ENCODE measurements at places on chromosomes 13 and 19. TPM values are rescaled to one million over a fixed set of nuclear protein-coding genes. Genes with fewer than 3 reads are reported as not detected.

The TM9SF2 gene
- total RNA-seq = 60.6 TPM

The CYP2A7 gene
- total RNA-seq = not detected

The POGLUT2 gene
- total RNA-seq = 3.9 TPM

- H3K27me3 ChIP-seq = no peaks in the 10 kb centered on the region
- peak overlapping the region; percentile 86 for H3K4me3 ChIP-seq
- peak; percentile 63 for DNase-seq
- H3K36me3 ChIP-seq = peaks cover 7% of the 10 kb centered on the region
- H3K27ac ChIP-seq = peak overlapping the region; percentile 97
Measured at GRCh38 chr19:12668932-12669269, 2.3 kb downstream of the WDR83 start.

GRCh38 chr19:2273356-2274184 lies 8.4 kb downstream of the PEAK3 start:
- H3K27me3 ChIP-seq = no peaks in the 10 kb centered on the region
- peaks cover 38% of the 10 kb centered on the region for H3K36me3 ChIP-seq
- no peak overlapping the region for H3K4me3 ChIP-seq
- DNase-seq = peak; percentile 72

- H3K4me1 ChIP-seq = no peaks in the 10 kb centered on the region
- peaks cover 10% of the 10 kb centered on the region for H3K27me3 ChIP-seq
- no peak for DNase-seq
- H3K27ac ChIP-seq = peak overlapping the region; percentile 98
- peak overlapping the region; percentile 91 for H3K4me3 ChIP-seq
Measured at GRCh38 chr13:50126993-50127725, 111.9 kb downstream of the KCNRG start.

- H3K4me3 ChIP-seq = no peak overlapping the region
- no peaks in the 10 kb centered on the region for H3K27me3 ChIP-seq
- no peak overlapping the region for H3K27ac ChIP-seq
Measured at GRCh38 chr13:46845146-46845545, 48.2 kb upstream of the ESD start.

DNA sequence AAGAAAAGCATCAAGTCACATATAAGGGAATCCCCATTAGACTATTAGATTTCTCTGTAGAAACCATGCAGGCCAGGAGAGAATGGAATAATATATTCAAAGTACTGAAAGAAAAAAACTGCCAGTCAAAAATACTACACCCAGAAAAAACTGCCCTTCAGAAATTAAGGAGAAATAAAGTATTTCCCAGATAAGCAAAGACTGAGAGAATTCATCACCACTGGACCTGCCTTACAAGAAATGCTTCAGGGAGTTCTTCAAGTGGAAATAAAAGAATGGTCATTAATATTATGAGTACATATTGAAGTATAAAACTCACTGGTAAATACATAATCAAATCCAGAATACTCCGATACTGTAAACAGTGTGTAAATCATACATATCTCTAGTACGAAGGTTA lies 35.9 kb downstream of the VWA8 start:
- no peak overlapping the region for H3K27ac ChIP-seq
- no peak overlapping the region for H3K4me3 ChIP-seq
- H3K36me3 ChIP-seq = no peaks in the 10 kb centered on the region
- no peaks in the 10 kb centered on the region for H3K27me3 ChIP-seq
- no peaks in the 10 kb centered on the region for H3K4me1 ChIP-seq

DNA sequence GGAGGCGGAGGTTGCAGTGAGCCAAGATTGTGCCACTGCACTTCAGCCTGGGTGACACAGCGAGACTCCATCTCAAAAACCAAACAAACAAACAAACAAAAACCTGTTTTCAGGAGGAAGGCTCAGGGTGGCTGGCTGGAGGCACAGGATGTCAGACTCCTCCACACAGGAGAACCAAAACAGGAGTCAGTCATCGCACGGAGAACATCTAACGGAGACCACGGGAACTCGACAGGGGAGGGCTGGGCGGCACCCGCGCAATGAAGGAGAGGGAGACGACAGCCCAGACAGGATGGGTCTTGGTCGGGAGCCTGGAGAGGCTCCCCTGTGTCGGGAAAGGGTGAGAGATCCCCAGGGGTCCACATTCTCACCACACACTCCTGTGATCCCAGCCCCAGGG lies 20.8 kb upstream of the SLC7A9 start:
- H3K4me1 ChIP-seq = no peaks in the 10 kb centered on the region
- DNase-seq = no peak
- H3K27ac ChIP-seq = no peak overlapping the region
- H3K4me3 ChIP-seq = no peak overlapping the region

GRCh38 chr19:30323904-30324303 lies 48.3 kb upstream of the ZNF536 start:
- H3K27ac ChIP-seq = no peak overlapping the region
- H3K36me3 ChIP-seq = no peaks in the 10 kb centered on the region
- H3K4me1 ChIP-seq = peaks cover 10% of the 10 kb centered on the region

DNA sequence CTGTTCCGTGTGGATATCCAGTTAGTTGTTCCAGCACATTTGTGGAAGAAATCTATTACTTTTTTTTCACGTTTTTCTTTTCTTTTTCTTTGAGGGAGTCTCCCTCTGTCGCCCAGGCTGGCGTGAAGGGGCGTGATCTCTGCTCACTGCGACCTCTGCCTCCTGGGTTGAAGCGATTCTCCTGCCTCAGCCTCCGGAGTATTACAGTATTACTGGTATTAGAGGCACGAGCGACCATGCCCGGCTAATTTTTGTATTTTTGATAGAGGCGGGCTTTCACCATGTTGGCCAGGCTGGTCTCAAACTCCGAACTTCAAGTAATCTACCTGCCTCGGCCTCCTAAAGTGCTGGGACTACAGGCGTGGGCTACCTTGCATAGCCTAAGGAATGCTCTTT lies 43.6 kb downstream of the ZNF611 start:
- H3K4me3 ChIP-seq = peak overlapping the region; percentile 51
- H3K36me3 ChIP-seq = no peaks in the 10 kb centered on the region
- peak overlapping the region; percentile 91 for H3K27ac ChIP-seq

DNA sequence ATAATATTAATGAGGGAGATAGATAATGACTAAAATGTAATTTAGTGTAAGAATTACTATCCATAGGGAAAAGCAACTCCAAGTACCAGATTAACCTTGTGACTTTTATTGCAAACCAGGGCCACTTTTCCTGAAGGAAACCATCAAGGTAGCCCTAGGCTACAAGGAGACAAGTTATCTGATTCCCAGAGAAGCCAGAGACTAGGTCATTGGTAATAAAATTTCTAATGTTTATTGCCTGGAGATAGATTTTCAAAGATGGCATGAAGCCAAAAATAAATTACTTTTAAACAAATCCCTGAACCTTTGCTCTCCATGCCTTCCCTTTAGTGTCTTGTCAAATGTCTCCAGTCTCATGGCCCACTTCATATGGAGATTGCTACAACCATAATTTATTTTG lies 610.1 kb upstream of the SLC10A2 start:
- no peak overlapping the region for H3K27ac ChIP-seq
- no peaks in the 10 kb centered on the region for H3K36me3 ChIP-seq
- no peak for DNase-seq
- H3K4me3 ChIP-seq = no peak overlapping the region
- no peaks in the 10 kb centered on the region for H3K4me1 ChIP-seq

GRCh38 chr13:31556376-31556775 lies 182.9 kb upstream of the RXFP2 start:
- H3K27me3 ChIP-seq = no peaks in the 10 kb centered on the region
- DNase-seq = no peak
- H3K4me3 ChIP-seq = no peak overlapping the region
- no peak overlapping the region for H3K27ac ChIP-seq
- no peaks in the 10 kb centered on the region for H3K36me3 ChIP-seq

DNA sequence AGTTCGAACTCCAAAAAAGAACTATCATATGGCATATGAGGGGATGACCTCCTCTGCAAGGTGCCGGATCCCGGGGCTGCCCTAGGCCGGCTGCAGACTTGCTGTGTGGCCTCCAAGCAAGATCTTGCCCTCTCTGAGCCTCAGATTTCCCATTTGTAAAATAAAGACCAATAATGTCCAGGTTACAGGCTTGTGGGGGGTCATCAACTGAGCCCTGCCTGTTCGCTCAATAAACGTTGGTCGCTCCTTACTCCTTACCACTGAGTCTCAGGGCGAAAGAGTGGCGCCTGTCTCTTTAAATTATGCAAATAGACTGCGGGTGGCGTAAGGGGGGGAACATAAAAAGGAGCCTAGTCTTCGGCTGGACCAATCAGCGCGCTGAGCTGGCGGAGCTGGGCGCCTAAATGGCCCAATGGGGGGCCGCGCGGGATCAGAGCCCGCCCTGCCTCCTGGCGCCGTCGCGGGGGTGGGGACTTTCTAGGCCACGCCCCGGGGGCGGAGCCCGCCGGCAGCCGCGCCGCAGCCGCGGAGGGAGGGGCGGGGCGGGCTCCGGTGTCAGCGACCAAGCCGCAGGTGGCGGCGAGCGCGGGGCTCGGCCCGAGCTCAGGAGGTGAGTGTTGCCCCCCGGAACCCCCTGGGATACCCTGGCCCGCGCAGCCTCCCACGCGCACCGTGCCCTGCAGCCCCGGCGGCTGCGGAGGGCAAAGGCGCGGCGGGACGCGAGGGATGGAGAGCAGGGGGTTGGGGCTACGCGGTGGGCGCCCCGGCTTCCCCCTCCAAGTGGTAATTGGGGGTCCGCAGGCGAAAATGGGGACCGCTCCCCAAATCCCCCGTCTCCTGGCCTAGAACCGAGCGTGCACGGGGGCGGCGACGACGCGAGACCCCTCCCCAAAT lies 3.8 kb upstream of the FCHO1 start:
- peak overlapping the region; percentile 56 for H3K4me3 ChIP-seq
- DNase-seq = peak; percentile 89
- no peaks in the 10 kb centered on the region for H3K36me3 ChIP-seq
- no peaks in the 10 kb centered on the region for H3K4me1 ChIP-seq
- no peak overlapping the region for H3K27ac ChIP-seq

Data from right atrium auricular region (tissue), 2 donors.